ENCODE measurements at places on chromosomes 4 and X.

- DNase-seq = no peak
These were observed 20.9 kb upstream of the PLAC1 start for GRCh38 chrX:134679221-134679620.

GRCh38 chrX:65990702-65991101 is 49.2 kb downstream of the VSIG4 start:
- DNase-seq = no peak

DNA sequence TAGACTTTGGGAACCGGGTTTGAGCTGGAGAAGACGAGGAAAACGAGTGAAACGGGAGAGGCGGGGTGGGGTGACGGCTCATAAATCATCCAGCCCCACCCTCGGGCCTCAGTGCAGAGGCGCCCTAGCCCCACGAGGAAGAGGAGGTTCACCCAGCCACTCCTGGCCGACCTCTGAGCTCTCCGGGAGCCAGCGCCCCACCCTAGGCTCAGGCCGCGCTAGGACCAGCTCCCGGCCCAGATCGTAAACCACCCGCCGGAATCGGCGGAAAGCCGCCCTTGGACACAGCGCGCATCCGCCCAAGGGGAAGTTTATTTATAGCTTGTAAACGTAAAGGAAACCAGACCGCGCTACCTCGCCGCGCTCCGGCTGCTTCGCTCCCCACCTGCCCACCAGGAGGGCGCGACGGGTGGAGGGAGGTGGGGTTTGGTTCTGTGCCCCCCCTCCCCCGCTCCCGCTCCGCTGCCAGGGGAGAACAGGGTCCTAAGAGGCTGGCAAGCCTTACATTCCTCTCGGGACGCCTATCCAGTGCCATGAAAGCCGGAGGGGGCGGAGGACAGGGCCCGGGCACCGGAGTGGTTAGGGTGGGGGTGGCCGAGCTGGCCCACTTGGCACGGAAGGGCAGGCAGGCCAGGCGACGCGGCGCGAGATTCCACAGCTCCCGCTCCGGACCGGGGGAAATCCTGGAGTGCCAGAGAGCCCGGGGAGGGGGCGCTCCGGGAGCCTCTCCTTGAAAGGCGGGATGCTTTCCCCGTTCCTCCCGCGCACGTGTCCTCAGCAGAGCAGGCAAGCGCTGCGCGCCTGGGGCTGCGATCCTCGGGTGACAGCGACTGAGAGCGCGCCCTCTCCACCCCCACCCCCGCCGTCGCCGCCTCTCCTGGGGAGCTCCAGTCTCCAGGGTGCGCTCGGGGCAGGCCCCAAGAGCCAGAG is 84.2 kb downstream of the BCOR start:
- DNase-seq = peak; percentile 37

- no peak for DNase-seq
These were observed 112.8 kb upstream of the MAP3K15 start for GRCh38 chrX:19628011-19628575.

DNA sequence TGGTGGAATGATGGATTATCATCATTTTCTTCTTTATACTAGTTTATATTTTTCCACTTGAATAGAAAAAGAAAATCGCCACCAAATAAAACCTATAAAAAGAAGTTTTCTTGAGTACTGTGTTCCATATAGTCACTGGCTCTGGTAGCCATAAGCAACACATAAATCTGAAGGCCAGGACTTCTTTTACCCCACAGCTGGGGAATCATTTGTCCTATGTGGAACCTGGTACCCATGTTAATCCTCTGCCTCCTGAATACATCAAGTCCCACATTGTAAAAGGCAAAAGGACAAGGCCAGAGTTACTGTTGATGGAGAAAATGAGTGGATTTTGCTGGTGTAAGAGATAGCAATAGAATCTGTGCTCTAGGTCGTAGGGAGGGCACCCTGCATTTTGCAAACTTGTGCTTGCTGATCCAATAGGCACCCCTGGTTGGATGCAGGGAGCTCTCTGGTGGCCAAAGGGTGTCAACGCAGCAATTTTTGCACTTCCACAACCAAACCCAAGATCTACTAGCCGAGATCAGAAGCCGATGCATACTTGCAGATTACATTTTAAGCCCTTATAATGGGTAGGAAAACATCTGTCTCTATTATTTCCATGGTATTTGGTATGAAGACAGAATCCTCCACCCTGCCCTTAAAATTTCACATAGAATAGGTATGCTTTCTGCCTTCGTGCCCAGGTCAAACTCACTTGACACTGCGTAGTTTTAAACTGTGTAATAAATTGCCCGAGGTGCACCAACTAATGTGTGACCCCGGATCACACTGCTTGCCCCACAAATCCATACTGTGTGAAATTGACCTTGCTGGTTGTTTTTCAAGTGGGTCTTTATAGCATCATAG is 146.2 kb upstream of the SCML1 start:
- peak; percentile 45 for DNase-seq

DNA sequence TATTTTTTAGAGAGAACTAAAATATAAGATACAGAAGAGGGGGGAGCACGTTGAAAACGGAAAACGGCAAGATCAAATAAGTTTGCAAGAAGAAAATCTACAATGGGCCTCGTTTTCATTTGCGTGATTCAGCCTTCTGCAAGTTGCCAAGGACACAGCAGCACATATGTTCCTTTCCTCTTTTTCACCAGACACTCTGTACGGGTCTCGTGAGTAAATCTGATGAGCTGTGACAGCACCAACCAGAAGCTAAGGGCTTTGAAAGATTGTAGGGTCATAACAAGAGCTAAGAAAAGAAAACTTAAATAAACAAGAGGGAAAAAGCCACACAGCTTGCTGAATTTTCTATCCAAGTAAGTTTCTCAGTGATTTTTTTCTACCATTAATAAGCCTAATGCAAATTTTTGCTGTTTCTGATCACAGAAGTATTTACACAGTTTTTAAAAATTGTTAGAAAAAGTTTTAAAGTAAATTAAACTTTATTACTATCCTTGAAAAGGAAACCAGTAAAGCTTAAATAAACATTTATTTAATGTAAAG is 63.4 kb downstream of the SCML2 start:
- DNase-seq = no peak

DNA sequence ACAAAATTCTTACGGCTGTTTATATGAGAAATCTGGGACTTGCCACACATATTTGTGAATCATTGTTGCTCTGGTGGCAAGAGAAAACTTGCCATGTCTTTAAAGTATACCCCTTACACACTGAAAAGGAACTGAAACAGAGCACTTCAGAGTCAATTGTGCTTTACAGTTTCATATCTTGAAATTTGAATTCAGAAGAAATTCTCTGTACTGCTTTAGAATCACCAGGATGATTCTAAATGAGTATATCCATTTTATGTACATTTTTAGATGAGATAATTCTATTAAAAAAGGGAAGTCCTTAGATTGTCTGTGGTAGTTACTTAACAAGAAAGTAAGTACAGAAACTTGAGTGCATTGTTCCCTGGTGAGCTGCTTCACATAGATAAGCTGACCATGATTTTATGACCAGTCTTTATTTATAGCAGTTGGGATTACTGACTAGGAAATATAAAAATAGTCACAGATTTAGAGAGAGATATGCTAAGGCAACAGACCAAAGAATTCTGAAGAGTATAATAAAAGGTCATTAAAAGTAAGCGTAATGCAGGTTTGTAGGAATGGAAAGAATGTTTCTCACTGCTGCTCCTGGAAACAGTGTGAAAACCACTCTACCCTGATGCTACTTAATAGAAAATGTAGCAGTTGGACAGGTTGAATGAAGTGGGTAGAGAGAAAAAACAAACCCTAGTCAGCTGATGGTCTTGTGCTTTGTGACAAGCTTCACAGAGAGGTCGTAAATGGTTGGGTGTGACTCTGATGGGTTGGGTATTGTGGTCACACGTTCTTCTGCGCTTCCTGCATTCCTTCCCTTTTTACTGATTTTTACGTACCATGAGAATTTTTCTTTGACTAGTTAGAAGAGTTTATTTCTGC is 41.0 kb downstream of the FNIP2 start:
- DNase-seq = no peak

DNA sequence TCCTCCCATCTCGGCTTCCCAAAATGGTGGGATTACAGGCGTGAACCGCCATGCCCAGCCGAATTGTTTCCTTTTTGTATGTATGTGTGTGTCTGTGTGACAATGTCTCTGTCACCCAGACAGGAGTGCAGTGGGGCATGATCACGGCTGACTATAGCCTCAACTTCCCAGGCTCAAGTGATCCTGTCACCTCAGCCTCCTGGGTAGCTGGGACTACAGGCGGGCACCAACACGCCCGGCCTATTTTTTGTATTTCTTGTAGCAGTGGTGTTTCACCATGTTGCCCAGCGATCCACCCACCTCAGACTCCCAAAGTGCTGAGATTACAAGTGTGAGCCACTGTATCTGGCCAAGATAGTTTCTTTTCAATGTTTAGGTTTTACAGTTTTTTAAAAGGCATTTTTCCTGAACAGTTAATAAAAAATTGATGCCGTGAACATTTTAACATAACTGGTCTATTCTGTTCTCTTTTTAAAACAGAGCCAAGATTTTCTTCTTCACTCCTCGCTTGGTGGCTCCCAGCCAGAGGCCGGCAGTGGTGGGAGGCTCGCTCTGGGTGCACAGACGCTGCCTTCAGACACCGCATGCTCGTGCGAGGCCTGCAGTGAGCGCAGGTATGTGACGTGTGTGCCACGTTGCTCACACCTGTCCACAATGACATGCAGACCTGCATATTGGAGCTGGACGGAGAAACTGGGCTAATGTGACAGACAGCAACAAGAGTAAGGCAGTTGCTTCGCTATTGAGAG is 88.5 kb downstream of the FAM193A start:
- DNase-seq = no peak

DNA sequence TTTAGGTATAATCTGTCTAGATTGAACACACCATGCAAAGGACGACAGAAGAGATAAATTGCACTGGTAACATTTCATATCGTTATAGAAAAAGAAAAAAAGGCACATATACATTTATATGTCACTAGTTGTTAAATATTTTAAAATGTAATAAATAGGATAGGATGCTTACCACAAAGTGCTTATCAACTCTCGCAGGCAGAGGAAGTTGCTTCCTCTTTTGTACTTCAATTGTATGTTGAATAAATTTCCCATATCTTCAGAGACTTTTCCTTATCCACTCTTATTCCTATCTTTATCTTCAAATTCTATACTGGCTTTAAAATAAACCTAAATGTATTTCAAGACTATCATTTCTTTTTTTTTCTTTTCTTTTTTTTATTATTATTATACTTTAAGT is 163.3 kb upstream of the SPOCK3 start:
- no peak for DNase-seq

GRCh38 chrX:151789179-151789800 is 54.7 kb downstream of the CNGA2 start:
- no peak for DNase-seq

- DNase-seq = no peak
These were observed 154.9 kb upstream of the TECRL start for GRCh38 chr4:64564126-64564525.

GRCh38 chr4:4914965-4915845 is 55.7 kb downstream of the MSX1 start:
- DNase-seq = no peak

- DNase-seq = no peak
These were observed 63.0 kb upstream of the HHIP start for GRCh38 chr4:144582975-144583374.

DNA sequence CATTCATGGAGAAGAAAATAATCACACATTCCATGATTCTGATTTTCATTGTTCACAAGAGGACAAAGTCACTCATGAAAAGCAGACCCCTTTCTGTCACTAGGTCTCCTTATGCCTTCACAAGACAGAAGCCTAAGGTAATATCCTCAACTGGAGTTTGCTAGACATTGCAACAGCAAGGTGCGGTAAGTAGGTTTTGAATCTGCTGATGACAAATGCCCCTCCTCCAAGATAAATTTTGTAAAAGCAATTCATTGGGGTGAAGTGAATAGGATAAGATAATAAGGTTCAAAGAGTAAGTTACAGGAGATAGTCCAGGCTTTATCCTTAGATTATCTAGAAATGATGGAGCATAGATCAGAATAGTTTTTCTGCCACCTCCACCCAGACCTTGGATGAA is 16.1 kb upstream of the CYP2U1 start:
- DNase-seq = no peak

GRCh38 chr4:99252746-99253145 is 33.7 kb upstream of the ADH6 start:
- DNase-seq = no peak

GRCh38 chrX:39765327-39765726 is 332.4 kb downstream of the BCOR start:
- no peak for DNase-seq

DNA sequence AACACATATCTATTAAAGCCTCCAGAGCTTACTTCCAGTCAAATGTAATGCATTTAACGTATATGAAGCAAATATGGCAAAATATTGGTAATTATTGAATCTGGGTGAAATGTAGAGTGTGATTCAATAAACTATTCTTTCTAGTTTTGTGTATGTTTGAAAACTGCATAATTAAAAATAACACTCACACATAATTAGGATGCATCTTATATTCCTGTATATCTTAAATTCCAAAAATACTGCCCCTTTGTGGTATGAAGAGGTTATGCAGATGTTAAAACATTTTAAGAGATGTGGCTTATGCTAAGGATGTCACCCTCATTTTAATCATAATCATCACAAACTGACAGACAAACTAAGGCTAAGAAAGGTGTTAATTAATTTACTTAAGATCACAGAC is 182.9 kb downstream of the COX18 start:
- DNase-seq = no peak

DNA sequence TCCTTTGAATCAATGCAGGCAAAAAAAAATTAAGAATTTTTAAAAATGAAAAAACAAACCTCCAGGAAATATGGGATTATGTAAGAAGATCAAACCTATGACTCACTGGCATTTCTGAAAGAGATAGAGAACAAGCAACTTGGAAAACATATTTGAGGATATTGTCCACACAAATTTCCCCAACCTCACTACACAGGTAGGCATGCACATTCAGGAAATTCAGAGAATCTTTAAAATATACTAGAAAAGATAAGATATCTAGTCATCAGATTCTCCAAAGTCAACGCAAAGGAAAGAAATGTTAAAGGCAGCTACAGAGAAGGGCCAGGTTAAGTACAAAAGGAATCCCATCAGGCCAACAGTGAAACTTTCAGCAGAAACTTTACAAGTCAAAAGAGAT is 85.6 kb downstream of the ANTXR2 start:
- no peak for DNase-seq

DNA sequence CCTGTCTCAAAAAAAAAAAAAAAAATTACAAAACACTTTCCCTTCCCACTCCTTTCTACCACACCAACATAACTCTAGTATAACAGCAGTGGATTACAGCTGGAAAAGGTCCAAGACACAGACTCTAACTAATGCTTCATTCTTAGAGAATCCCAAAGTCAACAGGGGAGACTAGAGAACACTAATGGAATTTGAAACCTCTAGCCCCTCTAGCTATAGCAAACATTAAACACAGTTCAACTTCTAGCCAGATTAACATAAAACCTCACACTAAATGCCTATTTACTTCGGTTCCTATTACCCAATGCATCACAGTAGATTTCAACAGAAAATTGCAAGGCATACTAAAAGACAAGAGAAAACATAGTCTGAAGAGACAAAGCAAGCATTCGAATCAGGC is 10.5 kb upstream of the DHX15 start:
- no peak for DNase-seq

DNA sequence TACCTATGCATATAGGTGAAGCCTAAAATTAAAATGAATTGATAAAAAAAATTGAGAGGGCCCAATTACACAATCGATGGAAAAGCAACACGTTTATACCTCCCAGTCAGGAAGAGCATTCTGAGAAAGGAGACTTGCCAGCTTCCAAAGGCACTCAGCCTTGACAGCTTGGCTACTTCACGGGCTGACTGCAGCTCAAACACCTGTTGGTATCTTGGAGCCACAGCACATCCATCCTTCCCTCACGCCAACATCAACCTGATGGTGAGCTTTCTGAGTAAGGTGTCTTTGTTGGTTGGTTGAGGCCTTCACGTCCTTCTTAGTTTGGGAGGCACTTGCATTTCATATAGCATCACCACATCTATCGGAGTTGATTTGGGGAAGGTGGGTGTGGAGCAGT is 598.9 kb upstream of the DIPK2B start:
- no peak for DNase-seq

Data from activated T-cell treated with anti-CD3 and anti-CD28 coated beads, Interleukin-2, amount 50 U/mL, for 72 hours (primary cell).